ENCODE measurements at places on chromosomes 6 and 20. TPM values are rescaled to one million over a fixed set of nuclear protein-coding genes. Genes with fewer than 3 reads are reported as not detected.

DNA sequence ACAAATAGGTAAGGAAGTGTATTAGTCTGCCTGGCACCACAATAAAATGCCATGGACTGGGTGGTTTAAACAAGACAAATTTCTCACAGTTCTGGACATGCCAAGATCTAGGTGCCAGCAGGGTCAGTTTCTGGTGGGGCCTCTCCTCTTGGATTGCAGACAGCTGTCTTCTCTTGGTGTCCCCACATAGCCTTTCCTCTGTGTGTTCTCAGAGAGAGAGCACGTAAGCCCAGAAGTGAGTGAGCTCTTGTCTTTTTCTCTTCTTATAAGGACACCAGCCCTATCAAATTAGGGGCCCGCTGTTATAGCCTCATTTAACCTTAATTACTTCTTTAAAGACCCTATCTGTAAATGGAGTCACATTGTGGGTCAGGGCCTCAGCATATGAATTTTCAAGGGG is 28.3 kb downstream of the SMPDL3A start:
- DNase-seq, result no peak

DNA sequence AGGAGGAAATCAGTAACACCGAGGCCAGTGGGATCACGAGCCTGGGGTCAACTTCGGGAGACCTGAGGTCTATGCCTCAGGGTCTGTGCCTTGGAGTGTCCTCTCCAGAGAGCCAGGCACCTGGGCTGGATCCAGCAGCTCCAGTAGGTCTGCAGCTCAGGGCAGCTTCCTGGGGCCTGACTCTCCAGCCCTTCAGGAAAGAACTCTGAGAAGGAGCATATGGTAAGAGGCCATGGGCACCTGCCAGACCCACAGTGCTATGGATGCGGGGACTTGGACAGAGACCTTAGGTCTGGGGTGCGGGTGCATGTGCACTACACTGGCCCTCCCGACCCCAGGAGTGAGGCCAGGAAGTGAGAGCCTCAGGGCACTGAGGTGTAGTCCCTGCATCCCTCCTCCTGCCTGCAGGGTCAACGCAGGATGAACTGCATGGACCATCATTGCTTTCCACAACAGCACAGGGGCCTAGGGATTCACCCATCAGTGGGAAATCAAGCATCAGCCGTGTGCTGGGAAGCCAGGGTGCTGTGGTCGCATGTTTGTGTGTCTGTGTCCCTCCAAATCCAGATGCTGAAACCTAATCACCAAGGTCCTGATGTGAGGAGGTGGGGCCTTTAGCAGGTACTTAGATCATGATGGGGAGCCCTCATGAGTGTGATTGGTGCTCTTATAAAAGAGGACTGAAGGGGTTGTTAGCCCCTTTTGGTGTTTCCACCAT is 210.9 kb upstream of the CST7 start:
- no peak for DNase-seq

DNA sequence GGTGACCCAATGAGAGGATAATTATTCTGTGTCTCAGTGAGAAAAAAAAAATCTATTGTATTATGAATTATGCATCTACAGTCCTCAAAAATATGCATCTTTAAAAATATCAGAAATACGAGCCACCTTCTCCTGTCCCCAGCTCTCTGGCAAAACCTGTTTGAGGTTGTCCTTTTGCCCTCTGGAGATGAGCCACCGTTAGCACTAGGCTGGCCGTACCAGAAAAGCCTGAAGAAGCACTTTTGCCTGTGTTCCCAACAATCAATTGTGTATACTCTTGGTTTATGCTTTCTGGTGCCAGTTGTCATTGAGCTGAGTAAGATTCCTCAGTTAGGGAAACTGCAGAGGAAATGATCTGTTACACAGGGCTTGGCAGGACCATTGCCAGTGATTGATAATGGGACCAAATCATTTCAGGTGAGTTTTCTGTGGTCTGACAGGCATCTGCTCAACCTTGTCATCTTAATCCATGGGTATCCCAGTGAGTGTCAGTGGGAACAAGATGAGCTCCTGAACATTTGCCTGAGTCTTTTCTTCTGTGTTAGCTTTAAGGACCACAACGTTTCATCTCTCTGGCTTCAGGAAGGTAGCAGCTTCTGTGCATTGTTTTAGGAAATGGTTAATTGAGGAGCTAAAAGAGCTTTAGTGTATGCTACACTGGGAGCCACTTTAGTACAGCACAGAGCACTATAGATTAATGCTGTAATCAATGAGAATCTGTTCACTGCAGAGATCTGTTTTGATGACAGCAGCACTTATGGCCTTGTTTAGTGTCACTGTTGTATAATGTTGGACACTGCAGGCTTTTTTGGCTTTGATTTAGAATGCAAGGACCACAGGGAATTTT is 330.1 kb downstream of the RIMS1 start:
- DNase-seq, result no peak

GRCh38 chr6:37668251-37668650 is 29.4 kb downstream of the MDGA1 start:
- no peak for DNase-seq

DNA sequence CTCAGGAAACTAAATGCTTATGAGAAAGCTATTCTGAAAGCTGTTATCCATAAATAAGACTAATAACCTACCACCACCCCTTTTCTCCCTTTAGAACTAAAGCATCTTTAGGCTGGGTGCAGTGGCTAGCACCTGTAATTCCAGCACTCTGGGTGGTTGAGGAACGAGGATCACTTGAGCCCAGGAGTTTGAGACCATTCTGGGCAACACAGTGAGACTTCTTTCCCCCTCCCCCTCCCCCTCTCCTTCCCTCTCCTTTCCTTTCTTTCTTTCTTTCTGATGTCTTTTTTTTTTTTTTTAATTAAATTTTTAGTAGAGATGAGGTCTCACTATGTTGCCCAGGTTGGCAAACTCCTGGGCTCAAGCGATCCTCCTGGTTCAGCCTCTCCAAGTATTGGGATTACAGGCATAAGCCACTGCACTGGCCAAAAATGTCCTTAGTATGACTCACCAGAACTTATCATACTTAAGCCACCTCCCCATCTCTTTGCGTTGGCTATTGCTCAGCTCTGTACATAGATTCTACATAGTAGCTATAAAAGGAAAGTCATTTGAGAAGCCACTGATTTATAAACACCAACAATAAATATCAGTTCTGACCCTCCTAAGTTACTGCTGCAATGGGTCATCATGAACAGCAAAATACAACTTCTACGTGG is 54.8 kb upstream of the SPDEF start:
- no peak for DNase-seq

DNA sequence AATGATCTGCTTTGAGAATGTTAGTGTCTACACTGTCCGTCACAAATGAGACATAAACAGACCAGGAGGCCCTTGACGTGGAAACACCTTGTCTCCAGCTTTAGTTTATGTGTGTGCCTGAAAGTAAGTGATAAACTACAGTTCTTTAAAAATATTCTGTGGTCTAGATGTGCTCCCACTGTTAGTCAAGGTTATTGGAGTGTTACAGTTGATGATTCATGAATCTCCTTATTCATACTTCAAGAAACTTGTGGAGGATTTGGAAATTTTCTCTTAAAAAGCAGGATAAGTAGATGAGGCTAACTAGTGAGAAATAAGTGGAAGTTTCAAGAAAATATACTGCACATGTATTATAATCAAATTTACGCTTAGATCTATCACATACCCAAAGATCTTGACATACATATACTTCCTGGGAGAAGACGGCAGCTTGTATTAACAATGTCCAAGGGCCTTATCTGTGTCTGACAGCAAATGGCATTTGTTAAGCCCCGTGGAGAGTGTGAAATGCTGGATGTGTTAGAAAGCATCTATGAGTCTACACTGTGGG is 90.5 kb upstream of the MBOAT1 start:
- no peak for DNase-seq

DNA sequence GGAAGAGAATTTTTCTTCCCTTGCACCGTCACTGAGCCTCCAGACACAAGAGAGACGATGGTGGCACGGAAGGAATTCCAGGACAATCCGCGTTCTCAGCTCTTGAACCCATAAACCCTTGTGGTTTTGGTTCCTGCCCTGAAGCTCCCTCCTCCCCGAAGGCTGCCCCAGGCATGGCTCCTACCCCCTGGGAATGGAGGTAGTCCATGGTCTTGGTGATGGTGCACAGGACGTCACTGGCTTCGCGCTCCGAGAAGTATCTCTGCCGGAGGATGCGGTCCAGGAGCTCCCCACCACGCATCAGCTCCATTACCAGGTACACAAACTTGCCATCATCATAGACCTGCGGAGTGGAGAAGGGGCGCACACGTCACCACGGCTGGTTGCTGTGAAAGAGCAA is 47.5 kb upstream of the MPC1 start:
- no peak for DNase-seq

DNA sequence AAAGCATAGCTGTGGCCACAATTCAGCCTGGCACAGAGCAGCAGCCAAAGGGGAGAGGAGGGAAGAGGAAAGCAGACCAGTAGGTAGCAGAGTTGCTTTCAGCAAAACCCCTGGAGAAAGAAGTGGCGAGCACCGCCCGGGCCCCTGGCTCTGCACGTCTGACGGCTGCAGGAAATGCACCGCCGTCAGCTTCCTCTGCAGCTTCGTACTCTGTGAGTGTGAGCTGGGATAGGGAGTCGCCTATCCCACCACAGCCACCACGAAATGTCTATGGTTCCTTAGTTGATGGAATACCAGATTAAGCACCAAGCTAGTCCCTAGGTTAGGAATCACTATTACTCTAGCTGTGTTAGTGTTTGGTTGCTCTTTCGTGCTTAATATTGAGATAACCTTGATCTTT is 79.9 kb upstream of the NAA20 start:
- DNase-seq, result peak; percentile 18

DNA sequence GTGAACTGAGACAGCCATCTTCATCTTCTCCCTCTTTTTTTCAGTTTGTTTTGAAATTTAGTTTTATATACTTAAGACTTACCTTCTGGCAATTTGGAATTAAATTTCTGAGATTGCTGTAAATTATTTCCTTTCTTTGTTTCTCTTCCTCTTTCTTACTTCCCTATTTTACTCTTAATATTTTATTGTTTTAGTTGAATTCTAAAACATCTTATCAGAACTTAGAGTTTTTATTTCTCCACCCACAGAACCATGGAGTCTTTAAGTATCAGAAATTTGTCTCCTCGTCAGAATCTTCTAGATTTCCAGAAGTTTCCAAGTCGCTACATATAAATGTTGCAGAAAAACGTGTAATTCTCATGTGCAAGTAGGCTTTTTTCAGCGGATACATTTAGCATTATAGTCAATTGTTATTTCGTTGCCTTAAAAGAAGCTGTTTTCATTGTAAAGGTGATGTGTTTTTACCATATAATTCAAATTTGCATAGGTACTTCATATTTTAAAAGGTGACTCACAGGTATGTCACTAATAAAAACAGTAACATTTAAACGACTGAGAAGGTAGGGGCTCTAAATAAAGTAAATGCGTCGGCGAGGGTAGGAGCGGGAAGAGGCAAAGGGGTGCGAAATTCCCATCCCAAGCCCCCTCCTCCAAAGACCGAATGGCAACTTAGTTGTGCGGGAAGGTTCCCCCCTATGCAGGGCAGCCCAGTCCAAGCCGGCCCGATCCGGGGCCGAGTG is 866 bp upstream of the MYO6 start:
- no peak for DNase-seq

GRCh38 chr6:150152891-150153876 is 10.3 kb downstream of the PPP1R14C start:
- no peak for DNase-seq

GRCh38 chr20:44518248-44518647 is 3.6 kb downstream of the SERINC3 start:
- no peak for DNase-seq

DNA sequence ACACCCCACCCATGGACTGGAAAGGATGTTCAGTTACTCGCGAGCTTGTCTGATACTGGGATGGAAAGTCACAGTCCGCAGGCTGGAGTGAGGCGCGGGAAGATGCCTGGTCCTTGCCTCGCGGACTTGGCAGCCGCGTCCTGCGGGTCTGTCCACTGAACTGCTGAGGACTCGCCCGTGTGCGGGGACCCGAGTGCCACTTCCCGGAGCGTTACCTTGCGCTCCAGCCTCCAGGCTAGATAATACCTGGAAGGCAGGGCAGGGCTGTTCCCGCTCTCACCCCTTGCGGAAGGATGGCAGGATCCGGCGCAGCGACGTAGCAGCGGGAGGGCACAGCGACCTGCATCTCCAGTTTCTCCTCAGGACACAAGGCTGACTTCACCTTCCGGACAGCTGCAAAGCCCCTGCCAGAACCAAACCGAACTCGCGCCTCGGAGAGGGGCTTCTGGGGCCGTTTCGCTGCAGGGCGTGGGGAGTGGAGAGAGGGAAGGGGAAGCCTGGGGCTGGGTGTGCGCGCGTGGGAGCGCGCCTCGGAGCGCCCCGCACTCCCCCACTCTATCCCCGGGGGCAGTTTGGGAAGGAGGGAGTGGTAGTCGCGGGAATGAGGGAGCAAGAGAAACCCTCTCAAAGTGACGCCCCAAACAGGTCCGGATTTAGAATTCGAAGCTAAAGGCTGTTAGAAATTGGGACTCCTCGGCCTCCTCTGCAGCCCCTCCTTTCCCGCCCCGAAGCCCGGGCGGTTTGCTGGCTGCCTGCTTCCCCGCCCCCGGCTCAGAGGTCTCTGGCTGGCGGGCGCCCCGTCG is at the start of gene KCNQ5:
TSS of gene KCNQ5 (plus strand) at position 774 of the 803 bp plus-strand sequence.
- DNase-seq, result peak; percentile 36

DNA sequence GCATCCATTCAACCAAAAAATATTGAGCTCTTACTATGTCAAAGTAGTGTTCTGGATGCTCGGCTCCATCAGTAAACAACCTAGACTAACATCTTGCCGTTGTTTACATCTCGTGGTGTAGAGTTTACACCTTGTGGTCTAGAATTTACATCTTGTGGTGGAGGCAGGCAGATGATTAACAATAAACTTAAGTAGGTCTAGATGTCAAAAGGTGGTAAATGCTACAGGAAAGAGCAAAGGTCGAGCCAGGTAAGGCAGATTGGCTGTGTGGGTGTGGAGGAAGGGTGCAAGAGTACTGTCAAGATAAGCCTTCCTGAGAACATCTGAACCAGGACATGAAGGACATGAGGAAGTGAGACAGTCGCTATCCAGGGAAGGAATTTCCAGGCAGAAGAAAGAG is 88.4 kb upstream of the ESR1 start:
- DNase-seq, result no peak

DNA sequence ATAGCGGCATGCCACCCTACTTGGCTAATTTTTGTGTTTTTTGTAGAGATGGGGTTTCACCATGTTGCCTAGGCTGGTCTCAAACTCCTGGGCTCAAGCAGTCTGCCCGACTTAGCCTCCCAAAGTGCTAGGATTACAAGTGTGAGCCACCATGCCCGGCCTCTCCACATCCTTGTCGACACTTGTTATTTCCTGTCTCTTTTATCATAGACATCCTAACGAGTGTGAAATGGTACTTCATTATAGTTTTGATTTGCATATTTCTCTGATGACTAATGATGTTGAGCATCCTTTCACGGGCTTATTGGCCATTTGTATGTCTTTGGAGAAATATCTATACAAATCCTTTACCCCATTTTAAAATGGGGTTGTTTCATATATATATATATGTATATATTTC is 39.0 kb upstream of the ASXL1 start:
- DNase-seq, result no peak

DNA sequence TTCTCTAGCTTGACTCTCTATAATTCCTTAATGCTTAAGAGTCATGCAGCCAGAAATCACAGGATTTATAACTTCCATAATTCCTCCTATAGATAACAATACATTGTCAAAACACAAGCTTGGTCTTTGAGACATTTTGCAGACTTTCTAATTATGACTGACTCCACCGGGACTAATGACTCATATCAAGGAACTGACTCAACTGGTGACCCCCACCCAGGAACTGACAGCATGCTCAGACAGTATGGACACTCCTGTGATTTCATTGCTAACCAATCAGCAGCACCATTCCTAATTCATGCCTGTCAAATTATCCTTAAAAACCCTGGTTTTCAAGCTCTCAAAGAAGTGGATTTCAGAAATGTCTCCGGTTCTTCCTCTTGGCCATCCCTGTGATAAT is 670.5 kb upstream of the IMPG1 start:
- no peak for DNase-seq

Gene SAMD3
- total RNA-seq, result 3.3 TPM

Gene KIF13A
- not detected for total RNA-seq

Gene ZBTB24
- 16.1 TPM for total RNA-seq

Gene JAG1
- not detected for total RNA-seq
